ENCODE measurements at places on chromosomes 7 and 10.

- DNase-seq: no peak
These were observed 229.0 kb upstream of the STK17A start for GRCh38 chr7:43353902-43354301.

- DNase-seq: no peak
These were observed 68.1 kb downstream of the EXOC6 start for GRCh38 chr10:92916433-92916832.

DNA sequence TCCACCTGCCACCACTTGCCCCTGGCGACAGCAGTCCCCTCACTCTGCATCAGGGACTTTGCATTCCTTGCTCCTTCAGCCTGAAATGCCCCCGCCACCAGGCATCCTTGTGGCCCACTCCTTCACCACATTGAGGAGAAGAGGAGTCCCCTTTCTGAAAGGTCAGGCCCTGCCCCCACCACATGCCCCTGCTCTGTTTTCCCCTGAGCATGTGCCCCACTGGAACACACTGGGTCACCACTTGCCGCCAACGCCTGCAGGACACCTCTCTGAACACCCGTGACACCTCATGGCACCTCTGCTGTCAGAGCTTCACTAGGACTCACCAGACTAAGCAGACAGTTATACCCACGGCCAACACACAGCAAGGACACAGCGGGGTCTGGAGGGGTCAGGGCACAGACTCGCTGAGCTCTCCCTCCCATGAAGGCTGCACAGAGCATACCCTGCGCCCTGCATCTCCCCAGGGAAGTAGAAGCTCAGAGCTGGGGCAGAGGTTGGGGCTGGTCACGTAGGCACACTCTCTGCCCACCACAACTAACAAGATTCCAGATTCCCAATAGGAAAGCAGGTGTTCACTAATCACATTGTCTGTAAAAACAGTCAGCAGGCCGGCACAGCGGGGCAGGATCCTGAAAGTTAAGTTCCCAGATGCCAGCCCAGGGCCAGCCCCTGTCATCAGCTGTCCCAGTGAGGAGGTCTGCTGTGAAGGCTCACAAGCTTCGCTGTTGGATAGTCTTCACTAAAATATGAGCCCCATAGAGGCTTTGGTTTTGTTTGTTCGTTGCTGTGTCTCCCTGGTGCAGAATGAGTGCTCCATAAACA, 5.8 kb upstream of the AOC1 start:
- no peak for DNase-seq

GRCh38 chr7:51430480-51431086, 114.0 kb upstream of the COBL start:
- peak; percentile 16 for DNase-seq

DNA sequence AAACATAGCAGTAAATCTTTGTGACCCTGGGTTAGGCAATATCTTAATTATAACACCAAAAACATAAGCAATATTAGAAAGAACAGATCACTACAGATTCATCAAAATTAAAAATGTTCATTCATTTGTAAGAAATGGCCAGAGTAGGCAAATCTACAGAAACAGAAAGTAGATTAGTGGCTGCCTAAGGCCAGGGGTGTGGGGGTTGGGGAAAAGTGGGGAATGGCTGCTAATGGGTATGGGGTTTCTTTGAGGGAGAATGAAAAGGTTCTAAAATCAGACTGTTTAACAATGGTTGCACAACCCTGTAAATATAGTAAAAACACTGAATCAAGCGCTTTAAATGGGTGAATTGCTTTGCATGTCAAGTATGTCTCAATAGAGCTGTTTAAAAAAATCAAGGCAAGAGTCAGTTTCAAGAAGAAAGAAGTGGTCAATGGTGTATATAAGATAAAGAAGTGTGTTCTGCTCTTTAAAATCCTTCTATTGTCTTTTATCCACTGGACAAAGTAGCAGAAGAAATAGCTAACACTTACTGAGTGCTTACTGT, 42.6 kb downstream of the CDK6 start:
- DNase-seq: no peak

DNA sequence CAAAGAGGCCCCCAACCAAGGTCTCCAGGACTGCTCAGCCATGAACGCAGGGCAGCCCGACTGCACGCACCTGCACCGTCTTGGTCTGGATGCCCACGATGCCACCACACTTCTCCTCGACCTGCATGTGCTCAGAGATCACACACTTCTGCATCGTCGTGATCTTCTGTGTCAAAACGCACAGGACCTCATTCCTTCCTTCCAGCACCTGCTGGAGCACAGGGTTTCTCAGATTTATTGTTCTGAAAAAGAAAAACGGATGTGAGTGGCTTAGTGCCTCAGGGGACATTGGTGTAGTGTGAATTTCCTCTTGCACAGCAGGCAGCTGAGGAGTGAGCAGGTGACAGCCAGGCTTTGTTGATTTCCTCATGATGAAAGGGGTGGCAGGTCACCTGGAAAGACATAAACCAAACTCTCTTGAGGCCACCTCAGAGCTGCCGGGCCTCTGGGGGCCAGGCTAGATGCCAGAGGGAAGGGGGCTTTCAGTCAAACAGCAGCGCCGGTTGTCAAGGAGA, 38.2 kb downstream of the GSDME start:
- DNase-seq: no peak

GRCh38 chr10:4283846-4284610, 499.0 kb upstream of the KLF6 start:
- DNase-seq: no peak

GRCh38 chr7:75866114-75866488, 12.7 kb upstream of the RHBDD2 start:
- DNase-seq: no peak

- DNase-seq: no peak
These were observed 139.4 kb downstream of the KCNMA1 start for GRCh38 chr10:77498210-77498609.

- DNase-seq: no peak
These were observed 59.1 kb upstream of the CALD1 start for GRCh38 chr7:134720091-134720935.

DNA sequence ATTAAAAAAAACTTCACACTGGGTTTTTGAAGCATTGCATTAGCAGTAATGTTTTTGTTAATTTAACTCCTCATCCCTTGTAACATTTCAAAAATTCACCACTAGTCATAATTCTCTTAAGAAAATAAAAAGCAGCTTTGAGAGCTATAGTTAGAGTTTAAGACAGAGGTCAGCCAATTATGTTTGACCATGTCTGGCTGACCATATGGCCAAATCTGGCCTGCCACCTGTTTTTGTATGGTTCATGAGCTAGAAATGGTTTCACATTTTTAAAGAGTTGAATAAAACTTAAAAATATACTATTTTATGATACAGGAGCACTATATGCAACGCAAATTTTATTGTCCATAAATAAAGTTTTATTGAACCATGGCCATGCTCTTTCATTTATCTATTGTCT, 73.0 kb upstream of the LRRTM3 start:
- no peak for DNase-seq

DNA sequence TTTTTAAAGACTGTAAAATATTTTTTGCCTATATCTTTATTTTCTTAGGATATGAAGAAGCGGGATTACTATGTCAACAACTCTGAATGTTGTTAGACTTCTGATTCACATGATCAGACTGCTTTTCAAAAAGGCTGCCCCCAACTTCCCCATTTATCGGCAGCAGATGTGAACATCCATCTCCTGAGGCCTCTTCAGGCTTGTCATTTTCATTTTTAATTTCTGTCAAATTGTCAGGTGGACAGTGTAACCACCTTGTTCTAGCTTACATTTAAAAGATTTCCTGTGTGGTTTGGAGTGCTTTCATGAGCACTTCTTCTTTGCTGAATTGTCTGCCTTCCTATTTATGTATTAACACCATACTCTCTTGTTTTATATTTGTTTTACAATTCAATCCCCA, 78.8 kb upstream of the GSDME start:
- DNase-seq: no peak

GRCh38 chr7:148172920-148173319, 417.6 kb upstream of the C7orf33 start:
- DNase-seq: no peak

- no peak for DNase-seq
These were observed 7.6 kb upstream of the ASCC1 start for GRCh38 chr10:72223743-72224101.

DNA sequence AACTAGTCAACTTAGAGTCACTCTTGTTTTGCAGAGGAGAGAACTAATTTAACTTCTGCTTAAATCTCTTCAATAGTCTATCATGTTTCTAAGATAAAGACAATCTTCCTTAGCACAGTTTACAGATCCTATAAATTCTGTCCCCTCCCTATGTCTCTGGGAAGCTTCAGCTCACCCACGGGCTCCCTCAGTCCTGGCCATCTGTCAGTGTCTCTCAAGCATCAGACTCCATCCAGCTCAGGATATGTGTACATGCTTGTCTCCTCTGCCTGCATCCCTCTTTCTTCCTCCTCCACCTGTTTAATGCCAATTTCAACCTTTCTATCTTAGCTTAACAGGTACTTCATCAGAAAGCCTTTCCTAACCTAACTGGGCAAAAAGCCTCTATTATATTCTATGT, 177.1 kb upstream of the PTER start:
- no peak for DNase-seq

GRCh38 chr10:103710490-103710889, 144.9 kb downstream of the SH3PXD2A start:
- no peak for DNase-seq

GRCh38 chr10:80373502-80373901, 16.9 kb downstream of the DYDC2 start:
- DNase-seq: no peak

DNA sequence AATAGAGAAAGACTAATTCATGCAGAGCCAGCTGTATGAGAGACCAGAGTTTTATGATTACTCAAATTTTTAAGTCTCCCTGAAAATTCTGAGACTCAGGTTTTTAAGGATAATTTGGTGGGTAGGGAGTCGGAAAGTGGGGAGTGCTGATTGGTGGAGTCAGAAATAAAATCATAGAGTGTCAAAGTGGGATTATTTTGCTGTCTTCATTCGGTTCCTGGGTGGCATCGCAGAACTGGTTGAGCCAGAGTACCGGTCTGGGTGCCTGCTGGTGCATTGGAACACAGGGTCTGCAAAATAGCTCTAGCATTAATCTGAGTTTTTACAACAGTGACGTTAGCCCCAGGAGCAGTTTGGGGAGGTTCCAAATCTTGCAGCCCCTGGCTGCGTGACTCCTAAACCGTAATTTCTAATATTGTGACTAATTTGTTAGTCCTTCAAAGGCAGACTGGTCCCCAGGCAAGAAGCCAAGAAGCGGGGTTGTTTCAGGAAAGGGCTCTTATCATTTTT, 32.4 kb downstream of the GPRIN2 start:
- no peak for DNase-seq

- no peak for DNase-seq
These were observed 73.6 kb upstream of the RNF32 start for GRCh38 chr7:156566812-156567549.

- DNase-seq: no peak
These were observed 53.6 kb downstream of the PIK3AP1 start for GRCh38 chr10:96666741-96667140.

GRCh38 chr10:11157292-11158076, 139.8 kb downstream of the CELF2 start:
- no peak for DNase-seq

GRCh38 chr7:29478226-29478625, 85.4 kb upstream of the PRR15 start:
- no peak for DNase-seq

- no peak for DNase-seq
These were observed 21.2 kb downstream of the PDE1C start for GRCh38 chr7:32048970-32049491.

DNA sequence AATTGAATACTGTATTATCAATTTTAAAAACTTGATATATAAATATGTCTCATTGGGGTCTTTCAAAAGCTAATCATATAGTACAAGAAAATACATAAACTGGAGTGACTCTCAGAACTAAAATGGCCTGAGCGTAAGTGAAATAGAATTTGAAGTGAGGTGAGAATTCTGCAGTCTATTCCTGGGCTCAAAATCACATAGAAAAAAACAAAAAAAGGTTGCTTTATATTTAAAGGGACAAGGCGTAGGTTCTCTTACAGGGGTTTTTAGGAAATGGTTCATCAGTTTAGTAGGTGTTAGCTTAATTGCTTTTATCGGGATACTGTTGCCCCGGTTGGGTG, 36.7 kb upstream of the PRSS1 start:
- DNase-seq: no peak

GRCh38 chr10:64523065-64523759, 1002.0 kb downstream of the REEP3 start:
- no peak for DNase-seq

- DNase-seq: no peak
These were observed 262.2 kb downstream of the CCSER2 start for GRCh38 chr10:84590327-84591193.

DNA sequence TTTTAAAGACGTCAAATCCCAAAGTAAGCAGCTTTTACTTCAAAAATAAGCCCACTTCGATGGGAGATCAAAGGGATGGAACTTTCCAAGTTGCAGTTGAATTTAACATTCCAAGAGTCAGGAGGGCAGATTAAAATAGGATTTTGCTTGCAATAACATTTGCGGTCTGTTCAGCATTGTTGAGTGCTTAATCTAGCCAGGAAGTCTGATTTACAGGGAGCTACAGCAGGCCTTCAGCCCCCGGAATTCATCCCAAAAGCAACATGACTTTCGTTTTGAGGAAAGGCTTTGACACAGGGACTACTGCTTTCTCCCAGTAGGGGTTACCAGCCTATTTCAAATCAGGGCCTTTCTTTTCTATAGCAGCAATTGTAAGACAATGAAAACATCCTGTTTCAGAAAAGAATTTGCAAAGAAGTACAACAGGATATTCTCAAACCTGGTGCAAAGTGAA, 279.6 kb upstream of the PITRM1 start:
- DNase-seq: no peak

GRCh38 chr10:61825628-61826027, 75.9 kb upstream of the ARID5B start:
- DNase-seq: no peak

All from stimulated activated CD4-positive, alpha-beta T cell treated with anti-CD3 and anti-CD28 coated beads, TNF-alpha, amount 100 ng/mL, for 48 hours (primary cell).